ENCODE measurements at places on chromosomes 3 and 15.

DNA sequence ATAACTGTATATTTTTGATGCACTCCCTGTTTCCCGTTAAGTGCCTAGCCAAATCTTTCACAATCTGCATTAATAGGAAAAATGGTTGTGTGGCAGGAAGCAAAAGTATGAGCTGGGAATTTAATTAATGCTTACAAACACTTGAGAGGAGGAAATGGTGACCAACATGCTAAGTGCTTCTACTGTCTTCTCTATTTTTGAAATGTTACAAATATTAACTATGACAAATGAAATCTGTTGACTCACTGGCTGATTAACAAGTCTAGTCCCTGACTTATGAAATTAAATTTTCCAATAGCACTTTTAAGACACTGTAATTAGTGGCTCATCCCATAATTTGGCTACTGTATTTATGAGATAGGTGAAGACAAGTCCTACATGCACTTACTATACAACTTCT lies 446.9 kb upstream of the DPPA4 start:
- DNase-seq, result no peak

DNA sequence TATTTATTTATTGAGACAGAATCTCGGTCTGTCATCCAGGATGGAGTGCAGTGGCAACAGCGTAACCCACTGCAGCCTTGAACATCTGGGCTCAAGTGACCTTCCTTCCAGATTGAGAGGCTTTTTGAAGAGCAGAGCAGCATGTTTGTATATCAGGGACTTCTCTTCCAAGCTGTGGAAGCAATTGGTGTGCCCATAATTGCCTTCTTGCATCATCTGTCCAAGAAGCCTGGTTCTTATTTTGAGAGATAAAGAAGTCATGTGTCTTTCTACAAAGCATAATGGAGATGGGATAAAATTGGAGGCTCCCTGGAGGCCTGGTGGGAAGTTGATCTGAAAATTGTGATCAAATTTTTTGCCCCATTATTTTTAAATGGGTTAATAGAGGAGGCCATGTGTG lies 183.8 kb upstream of the MCTP2 start:
- no peak for DNase-seq

GRCh38 chr3:192514754-192515663 lies 212.3 kb downstream of the FGF12 start:
- no peak for DNase-seq

- DNase-seq, result no peak
Measured at GRCh38 chr15:92112711-92113110, 259.2 kb downstream of the SLCO3A1 start.

GRCh38 chr3:196235452-196236122 lies 19.3 kb downstream of the SLC51A start:
- DNase-seq, result no peak

DNA sequence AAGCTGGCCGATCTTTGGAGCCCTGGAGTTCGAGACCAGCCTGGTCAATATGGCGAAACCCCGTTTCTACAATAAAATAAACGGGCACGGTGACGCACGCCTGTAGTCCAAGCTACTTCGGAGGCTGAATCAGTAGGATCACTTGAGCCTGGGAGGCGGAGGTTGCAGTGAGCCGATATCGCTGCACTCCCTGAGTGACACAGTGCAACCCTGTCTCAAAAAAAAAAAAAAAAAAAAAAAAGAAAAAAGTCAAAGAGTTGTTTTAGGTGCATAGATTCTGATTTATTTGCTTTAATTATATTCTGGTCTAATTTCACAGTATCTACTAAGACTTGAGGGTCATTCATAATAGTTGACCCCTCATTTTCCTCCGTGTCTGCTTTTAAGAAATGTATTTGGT lies 1.7 kb downstream of the ARL13B start:
- no peak for DNase-seq

GRCh38 chr15:71256934-71257664 lies 141.8 kb downstream of the THSD4 start:
- no peak for DNase-seq

DNA sequence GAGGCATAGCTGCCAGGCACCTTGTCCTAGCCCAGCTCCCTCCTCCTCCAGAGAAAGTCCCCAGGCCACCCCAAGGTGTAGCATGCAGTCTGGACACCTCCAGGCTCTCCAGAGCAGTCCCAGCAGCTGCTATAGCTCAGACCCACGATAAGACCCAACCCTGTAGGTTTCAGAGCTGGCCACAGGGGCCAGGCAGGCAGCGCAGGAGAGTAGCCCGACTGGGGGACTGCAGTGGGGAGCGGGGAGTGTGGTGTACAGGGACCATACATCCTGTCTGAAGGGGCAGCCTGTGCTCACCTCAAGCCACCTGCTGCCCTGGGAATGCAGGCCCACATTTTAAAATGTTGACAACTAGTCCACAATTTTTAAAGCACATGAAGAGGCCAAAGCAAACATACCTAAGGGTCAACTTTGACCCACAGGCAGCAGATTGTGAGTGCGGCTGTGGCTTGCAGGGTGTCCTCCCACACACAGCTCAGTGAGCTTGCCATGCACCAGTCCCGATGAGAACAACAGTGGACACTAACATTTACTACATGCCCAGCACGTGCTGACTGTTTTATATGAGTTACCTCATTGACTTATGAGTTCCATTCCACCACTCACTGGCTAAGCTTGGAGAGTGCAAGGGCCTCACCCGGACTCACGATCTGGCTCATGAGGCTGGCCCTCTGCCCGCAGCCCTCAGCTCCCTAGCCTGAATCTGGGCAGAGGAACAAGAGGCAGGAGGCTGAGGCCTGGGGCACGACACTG lies 81.4 kb downstream of the DNAJB8 start:
- no peak for DNase-seq

GRCh38 chr3:160217675-160218074 lies 7.5 kb upstream of the C3orf80 start:
- DNase-seq, result no peak

DNA sequence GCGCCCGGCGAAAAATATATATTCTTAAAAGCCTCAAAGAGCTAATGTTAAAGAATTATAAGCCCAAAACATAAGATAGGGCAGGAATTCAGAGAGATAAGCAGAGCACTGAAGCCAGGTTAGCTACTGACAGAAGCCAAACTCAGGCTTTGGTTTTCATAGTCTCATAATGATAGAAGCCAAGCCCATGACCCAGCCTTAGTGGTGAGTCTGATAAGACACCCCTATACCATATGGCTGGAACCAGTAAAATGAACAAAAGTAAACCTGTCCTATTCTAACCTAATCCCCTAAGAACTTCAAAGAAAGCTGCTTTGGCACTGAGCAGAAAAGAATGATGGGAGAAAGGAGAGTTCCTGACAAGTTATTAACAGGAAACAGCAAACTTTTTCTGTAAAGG lies 25.9 kb downstream of the MYO9A start:
- no peak for DNase-seq
